Sigmoid colon (tissue), 7 donors: ENCODE measurements at places on chromosomes 16 and 17. TPM values are rescaled to one million over a fixed set of nuclear protein-coding genes. Genes with fewer than 3 reads are reported as not detected.
A peak's percentile ranks its signal among the peaks of the same experiment; 100 is the strongest.

- DNase-seq: peak; percentile 94
- H3K36me3 ChIP-seq: no peaks in the 10 kb centered on the region
- H3K27ac ChIP-seq: peak overlapping the region; percentile 55
- peaks cover 30% of the 10 kb centered on the region for H3K4me1 ChIP-seq
Observed at GRCh38 chr17:15926039-15926740, 18.7 kb upstream of the ADORA2B start.

DNA sequence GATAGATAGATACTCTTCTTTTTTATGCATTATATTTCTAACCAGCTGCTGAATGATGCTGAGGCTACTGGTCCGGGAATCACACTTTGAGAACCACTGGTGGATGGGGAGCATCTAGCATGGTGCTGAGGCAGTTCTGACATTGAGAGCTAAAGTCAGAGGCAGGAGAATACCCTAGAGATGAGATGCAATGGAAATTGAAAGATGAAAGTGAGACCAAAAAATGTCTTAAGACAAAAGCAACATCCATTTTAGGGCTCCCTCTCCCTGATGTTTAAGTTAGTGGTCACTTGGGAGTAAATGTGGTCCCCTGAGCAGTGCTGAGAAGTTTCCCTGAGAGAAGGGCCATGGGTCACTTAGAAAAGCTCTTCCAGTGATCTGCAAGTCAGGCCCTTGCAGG is 6.8 kb downstream of the PCTP start:
- peaks cover 8% of the 10 kb centered on the region for H3K36me3 ChIP-seq
- H3K27me3 ChIP-seq: no peaks in the 10 kb centered on the region
- H3K27ac ChIP-seq: no peak overlapping the region
- no peak for DNase-seq
- H3K4me1 ChIP-seq: no peaks in the 10 kb centered on the region

GRCh38 chr17:36128411-36128978 is 24.9 kb downstream of the CCL4 start:
- H3K27ac ChIP-seq: no peak overlapping the region
- H3K4me1 ChIP-seq: no peaks in the 10 kb centered on the region
- no peak overlapping the region for H3K4me3 ChIP-seq
- no peaks in the 10 kb centered on the region for H3K36me3 ChIP-seq

GRCh38 chr17:1590029-1590746 is 27.6 kb upstream of the PITPNA start:
- H3K27ac ChIP-seq: peak overlapping the region; percentile 44
- H3K4me3 ChIP-seq: no peak overlapping the region
- H3K27me3 ChIP-seq: no peaks in the 10 kb centered on the region
- DNase-seq: no peak
- peaks cover 19% of the 10 kb centered on the region for H3K4me1 ChIP-seq
- H3K36me3 ChIP-seq: no peaks in the 10 kb centered on the region

GRCh38 chr16:58475091-58475619 is 24.8 kb upstream of the NDRG4 start:
- no peak for DNase-seq
- H3K36me3 ChIP-seq: no peaks in the 10 kb centered on the region
- H3K4me3 ChIP-seq: no peak overlapping the region
- H3K4me1 ChIP-seq: no peaks in the 10 kb centered on the region

GRCh38 chr17:55606488-55606815 is 95.2 kb upstream of the SMIM36 start:
- H3K4me3 ChIP-seq: no peak overlapping the region
- peak overlapping the region; percentile 64 for H3K27ac ChIP-seq
- peaks cover 51% of the 10 kb centered on the region for H3K4me1 ChIP-seq
- no peaks in the 10 kb centered on the region for H3K27me3 ChIP-seq

DNA sequence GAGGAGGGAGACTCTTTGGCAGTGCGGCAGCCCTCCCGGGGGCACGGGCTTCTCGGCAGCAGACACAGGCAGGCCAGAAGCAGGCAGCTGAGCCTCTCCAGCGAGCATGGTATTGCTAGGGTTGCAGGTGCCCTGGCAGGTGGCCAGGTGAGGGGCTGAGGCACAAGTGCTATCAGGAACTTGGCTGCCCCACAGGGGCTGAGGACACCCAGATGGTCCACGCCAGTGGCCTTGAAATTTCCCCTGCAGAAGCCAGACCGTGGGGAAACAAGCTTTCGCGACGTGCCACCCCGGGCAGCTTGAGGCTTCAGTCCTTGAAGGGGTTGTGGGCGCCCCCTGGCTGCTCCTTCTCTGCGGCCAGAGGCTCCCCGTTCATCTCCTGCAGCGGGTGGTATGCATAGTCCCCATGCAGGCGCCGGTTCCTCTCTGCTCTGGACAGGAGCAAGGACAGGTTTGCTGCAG is 8.5 kb downstream of the NAGPA start:
- H3K4me1 ChIP-seq: no peaks in the 10 kb centered on the region
- no peak overlapping the region for H3K27ac ChIP-seq
- DNase-seq: no peak

DNA sequence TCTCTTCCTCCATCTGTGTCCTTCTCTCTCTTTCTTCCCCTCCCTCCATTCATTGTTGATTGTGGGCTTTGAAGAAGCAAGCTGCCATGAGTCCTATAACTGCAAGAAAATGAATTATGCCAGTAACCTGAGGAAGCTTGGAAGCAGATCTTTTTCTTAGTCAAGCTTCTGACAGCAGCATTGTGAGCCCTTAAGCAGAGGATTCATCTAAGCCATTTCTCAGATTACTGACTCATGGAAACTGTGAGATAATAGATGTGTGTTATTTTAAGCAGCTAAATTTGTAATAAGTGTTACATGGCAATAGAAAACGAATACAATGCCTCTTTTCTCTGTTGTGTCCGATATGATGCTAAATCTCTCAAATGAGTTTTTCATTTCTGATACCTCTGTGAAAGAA is 1109.7 kb downstream of the CDH11 start:
- no peak for DNase-seq
- H3K4me3 ChIP-seq: no peak overlapping the region
- H3K4me1 ChIP-seq: no peaks in the 10 kb centered on the region
- no peak overlapping the region for H3K27ac ChIP-seq

- no peak overlapping the region for H3K4me3 ChIP-seq
- no peak overlapping the region for H3K27ac ChIP-seq
- peaks cover 4% of the 10 kb centered on the region for H3K27me3 ChIP-seq
- no peaks in the 10 kb centered on the region for H3K36me3 ChIP-seq
- no peaks in the 10 kb centered on the region for H3K4me1 ChIP-seq
Observed at GRCh38 chr16:86892509-86892908, 314.2 kb downstream of the FOXL1 start.

Gene MEAK7
- 11.8 TPM for total RNA-seq

Gene HOXB5
- total RNA-seq: 2.5 TPM

Gene PDE6G
- 3.7 TPM for total RNA-seq

Gene SEZ6L2
- total RNA-seq: 1.8 TPM
